Right lung (tissue), 10 donors: ENCODE measurements at places on chromosomes 6 and 20. TPM values are rescaled to one million over a fixed set of nuclear protein-coding genes. Genes with fewer than 3 reads are reported as not detected.

NKAPL gene
- 1.1 TPM for polyA plus RNA-seq

TSHZ2 gene
- 15.8 TPM for polyA plus RNA-seq

ELOVL4 gene
- 1.1 TPM for polyA plus RNA-seq

PTGIS gene
- 8.0 TPM for polyA plus RNA-seq

CNBD2 gene
- polyA plus RNA-seq = 0.59 TPM

DNA sequence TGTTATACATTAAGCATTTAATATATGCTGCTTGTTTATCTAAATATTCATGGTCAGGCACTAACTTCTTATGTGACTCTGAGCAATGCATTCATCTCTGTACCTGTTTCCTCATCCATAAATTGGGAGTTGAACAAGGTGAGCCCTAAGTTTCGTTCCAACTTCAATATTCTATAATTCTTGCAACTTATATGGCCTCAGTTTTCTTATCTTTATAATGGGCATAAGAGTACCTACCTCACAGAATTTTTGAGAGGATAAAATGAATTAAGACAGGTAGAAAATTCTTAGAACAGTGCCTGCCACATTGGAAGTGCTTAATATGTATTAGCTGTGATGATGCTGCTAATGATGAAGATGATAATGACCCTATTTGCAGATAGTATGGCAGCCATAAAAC, 11.8 kb upstream of the HIVEP2 start:
- no peak for DNase-seq

DNA sequence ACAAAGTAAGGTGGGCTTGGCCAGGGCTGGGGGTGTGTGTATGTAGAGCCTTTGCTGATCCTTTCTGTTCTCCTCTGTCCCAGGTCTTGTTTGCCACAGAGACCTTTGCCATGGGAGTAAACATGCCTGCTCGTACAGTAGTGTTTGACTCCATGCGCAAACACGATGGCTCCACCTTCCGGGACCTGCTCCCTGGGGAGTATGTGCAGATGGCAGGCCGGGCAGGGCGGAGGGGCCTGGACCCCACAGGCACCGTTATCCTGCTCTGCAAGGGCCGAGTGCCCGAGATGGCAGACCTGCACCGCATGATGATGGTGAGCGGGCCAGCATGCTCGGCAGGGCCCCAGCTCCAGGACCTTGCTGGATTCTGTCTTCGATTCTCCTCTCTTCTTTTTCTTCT, 6.2 kb downstream of the DXO start:
- no peak for DNase-seq

- DNase-seq = no peak
Measured at GRCh38 chr6:13615792-13616120, 621 bp downstream of the NOL7 start.

DNA sequence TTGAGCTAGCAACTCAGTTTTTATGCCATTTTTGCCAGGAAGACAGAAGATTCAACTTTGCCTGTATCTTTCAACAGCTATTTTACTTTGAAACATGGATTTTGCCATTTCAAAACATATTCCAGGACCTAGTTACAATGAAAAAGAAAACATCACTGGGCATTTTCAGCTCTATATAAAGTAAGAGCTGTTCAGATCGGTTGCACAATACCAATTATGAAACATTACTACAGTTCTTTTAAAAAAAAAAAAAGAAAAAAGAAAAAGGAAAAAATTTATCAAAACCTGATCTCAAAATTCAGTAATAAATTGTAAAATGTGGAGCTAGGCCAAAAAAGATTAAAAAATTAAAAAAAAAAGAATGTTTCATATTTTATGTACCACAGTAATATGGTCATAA, 15.6 kb downstream of the BCLAF1 start:
- no peak for DNase-seq

GRCh38 chr20:22453244-22454080, 130.9 kb downstream of the FOXA2 start:
- DNase-seq = no peak

DNA sequence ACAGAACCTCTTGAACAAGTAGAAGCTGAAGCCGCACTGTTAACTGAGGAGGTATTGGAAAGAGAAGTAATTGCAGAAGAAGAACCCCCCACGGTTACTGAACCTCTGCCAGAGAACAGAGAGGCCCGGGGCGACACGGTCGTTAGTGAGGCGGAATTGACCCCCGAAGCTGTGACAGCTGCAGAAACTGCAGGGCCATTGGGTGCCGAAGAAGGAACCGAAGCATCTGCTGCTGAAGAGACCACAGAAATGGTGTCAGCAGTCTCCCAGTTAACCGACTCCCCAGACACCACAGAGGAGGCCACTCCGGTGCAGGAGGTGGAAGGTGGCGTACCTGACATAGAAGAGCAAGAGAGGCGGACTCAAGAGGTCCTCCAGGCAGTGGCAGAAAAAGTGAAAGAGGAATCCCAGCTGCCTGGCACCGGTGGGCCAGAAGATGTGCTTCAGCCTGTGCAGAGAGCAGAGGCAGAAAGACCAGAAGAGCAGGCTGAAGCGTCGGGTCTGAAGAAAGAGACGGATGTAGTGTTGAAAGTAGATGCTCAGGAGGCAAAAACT, 40.1 kb downstream of the ZBTB2 start:
- no peak for DNase-seq

- DNase-seq = no peak
Measured at GRCh38 chr6:133854364-133855275, 34.3 kb upstream of the TCF21 start.

GRCh38 chr6:108254433-108255410, 6.1 kb downstream of the SNX3 start:
- no peak for DNase-seq

GRCh38 chr6:6616656-6617055, 28.1 kb downstream of the LY86 start:
- DNase-seq = no peak

DNA sequence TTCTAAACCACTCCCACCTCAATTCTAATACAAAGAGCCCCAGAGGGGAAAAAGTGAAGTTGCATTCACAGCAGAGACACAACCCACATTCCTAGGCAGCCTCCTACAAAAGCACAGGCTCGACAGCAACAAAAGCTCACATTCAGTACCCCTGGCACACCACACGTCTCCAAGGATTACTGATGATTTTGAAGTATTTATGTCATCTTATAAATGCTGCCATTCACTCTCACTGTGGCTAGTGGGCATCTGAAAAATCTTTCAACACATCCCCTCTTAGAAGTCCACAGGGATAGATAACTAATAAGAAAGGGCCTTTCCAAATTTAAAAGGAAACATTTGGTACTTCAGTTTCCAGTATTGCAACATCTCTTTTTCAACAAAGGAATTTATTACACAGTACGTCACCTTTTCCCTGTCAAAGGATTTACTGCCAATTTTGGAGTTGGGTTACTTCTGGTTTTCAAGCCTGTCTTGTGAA, 146.7 kb downstream of the TASP1 start:
- peak; percentile 39 for DNase-seq

- DNase-seq = no peak
Measured at GRCh38 chr6:124524491-124525200, 437.6 kb upstream of the RNF217 start.

- no peak for DNase-seq
Measured at GRCh38 chr6:71299541-71300470, 11.2 kb downstream of the OGFRL1 start.

DNA sequence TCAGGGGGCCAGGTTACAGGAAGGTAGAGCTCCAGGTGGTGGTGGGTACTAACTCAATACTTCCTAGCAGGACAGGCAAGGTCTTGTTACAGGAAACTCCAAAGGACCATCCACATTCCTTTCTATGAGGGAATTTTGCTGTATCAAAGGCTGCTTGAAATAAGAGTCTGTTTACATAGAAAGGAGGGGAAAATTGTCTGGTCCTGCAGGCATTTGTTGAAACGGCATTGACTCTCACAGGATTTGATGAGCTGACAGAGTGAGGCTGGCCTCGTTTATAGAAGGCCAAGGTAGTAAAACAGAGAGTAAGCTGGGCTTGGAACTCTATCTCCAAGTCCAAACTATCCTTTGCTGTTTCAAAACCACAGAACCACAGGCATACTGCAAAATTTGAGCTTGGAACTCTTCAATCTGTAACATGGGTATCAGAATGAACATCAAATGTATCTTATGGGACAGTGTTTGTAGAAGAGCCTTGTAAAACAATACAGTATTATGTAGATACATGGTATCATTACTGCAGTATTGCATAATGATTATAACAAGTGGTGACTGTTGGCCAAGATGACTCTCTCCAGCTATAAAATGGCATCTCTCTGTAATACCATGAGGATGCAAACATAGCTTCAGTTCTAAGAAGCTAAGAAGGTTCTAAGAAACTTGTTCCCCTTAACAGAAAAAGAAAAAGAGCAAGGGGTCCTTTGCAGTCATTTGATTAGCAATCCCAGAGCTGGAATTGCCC, 61.5 kb downstream of the TRAM2 start:
- DNase-seq = no peak

DNA sequence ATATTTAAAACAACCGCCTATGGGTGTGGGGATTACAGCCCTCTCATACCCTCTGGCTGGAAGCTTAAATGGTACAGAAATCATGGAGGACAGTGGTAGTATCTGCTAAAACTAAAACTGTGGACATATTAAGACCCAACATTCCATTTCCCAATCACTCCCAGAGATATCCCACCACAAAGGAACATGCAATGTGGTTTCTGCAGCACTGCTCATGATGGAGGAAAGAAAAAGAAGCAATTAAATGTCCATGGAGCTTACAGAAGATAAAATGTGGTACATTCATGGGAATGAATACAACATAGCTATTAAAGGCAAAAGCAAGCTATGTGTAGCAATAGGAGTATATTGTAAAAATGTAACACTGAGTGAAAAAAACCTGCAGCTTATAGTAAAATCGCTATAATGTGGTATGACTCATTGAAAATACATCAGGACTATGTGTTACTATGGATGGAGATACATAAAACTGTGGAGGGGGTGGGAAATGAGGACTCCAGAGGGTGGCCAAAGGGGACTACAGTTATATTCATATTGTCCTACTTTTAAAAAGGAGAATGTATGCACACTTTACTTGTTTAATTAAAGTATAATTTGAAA, 22.9 kb upstream of the NNAT start:
- DNase-seq = no peak

DNA sequence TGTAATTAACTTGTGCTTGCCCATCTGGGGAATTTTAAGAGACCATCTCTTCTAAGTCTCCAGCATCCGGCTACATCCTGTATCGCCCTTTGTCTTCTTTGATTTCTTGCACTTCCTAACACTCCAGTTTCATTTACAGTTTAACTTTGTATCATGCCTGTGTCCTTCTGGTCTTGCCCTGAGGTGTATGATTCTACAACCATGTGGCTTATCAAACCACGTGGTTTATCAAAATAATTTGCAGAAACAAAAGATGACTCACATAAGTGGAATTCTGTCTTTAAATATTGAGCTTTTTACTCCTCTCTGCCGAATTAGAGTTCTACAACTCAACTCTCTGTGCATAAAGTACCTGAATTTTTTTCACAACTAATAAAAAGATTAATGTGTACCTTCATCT, 580.7 kb downstream of the KIF16B start:
- no peak for DNase-seq

DNA sequence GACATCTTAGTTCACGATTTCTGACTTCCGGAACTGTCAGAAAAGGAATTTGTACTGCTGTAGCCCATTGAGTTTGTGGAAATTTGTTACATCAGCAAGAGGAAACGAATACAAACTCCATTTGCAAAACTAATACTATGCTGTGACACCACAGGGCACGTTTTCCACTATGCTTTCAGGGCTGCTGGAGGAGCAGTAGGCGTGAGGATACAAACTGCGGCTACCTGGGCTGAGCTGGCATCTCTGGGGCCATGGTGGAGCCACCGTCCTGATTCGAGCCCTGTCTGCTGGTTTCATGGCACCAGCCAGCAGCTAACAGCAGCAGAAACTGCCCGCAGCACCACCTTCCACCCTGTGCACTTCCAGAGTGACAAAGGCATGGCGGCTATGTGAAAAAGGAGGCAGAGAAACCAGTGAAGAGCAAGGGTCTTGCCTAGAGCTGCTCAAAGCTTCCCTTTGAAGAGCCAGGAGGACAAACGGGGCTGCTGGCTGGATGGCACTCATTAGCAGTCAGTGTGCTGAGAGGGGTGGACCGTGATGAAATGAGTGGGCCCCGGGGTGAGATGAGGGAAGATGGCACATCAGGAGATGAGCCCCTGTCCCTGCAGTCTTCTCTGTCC, 58.9 kb upstream of the STX16 start:
- no peak for DNase-seq

- DNase-seq = no peak
Measured at GRCh38 chr20:11140359-11140758, 466.6 kb upstream of the JAG1 start.

- DNase-seq = no peak
Measured at GRCh38 chr6:105459049-105459448, 56.2 kb upstream of the PREP start.

DNA sequence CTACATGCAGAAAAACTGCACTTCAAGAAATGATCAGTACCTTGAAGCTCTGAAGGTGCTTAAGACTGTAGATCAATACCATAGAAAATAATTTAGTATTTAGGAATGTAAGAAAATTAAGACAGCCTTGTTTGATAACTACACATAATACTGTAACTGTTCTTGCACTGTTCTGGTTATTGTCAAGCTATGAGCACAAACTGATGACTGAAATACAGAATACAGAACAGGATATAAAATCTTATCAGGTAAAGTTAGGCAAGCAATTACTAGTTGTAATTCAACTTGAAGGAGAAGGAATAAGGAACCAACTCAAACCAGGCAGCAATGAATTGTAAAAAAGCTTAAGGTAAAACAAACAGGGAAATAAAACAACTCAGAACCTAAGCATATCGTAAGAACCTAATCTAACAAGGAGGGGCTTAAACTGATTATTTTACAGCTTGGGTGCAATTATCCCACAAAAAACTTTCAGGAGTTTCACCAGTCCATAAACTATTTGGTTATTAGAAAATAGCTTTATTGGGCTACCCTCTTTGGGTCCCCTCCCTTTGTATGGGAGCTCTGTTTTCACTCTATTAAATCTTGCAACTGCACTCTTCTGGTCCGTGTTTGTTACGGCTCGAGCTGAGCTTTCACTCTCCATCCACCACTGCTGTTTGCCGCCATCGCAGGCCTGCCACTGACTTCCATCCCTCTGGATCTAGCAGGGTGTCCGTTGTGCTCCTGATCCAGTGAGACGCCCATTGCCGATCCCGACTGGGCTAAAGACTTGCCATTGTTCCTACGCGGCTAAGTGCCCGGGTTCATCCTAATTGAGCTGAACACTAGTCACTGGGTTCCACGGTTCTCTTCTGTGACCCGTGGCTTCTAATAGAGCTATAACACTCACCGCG, 97.7 kb downstream of the ATG5 start:
- DNase-seq = no peak

GRCh38 chr6:169170583-169170955, 83.1 kb downstream of the THBS2 start:
- no peak for DNase-seq

DNA sequence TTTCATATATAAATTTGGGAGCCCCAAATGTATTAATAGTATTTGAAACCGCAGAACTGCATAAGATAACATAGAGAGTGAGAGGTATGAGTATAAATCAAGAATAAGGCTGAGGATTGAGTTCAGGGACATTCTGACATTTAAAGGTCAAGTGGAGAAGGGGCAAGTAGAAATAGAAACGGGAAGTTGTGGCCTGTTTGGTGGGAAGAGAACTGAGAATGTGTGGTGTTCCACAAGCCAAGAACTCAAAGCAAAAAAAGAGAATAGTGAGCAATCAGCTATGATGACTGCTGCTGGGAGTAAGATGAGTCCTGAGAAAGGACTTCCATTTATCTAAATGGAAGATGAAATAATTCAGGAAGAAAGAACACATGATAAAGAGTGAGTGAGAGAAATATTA, 418.4 kb downstream of the CD109 start:
- DNase-seq = no peak
